Stimulated activated CD8-positive, alpha-beta memory T cell treated with anti-CD3 and anti-CD28 coated beads, Interleukin-4, amount 100 ng/mL, for 48 hours (primary cell): ENCODE measurements at places on chromosomes 7 and 10.

DNA sequence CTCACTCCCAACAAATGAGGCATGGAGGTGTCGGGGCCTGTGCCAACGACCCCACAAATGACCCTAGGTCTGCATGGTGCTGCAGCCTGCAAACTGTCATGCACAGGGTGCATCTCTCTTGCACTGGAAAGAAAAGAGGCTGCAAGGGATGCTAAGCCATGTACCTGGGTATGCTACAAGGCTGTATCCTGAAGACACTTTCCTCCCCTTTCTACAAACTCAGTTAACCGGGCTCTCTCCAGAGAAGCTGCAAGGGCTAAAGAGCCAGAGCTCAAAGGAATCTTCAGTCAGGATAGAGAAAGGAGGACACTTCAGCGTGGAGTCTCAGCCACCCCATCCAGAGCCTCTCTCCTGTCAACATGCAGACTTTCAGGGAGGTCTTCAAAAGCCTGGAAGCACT lies 449.0 kb downstream of the GRID1 start:
- DNase-seq: no peak

DNA sequence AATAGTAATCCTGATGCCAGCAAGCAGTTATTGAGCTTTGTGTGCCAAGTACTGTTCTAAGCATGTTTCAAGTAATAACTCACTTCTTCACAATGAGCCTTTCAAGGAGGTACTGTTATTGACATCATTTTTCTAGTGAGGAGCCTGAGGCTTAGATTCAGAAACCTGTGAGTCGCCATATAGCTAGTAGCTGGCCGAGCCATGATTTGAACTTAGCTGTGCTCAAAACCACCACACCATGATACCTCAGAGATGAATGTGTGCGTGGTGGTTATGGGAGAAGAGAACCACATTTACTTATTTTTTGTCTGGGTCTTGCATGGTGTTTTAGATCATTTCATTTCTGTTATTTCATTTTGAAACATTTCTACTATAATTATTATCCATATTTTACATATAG lies 578.9 kb downstream of the AUTS2 start:
- no peak for DNase-seq

GRCh38 chr7:38934051-38934450 lies 25.1 kb upstream of the VPS41 start:
- DNase-seq: no peak

DNA sequence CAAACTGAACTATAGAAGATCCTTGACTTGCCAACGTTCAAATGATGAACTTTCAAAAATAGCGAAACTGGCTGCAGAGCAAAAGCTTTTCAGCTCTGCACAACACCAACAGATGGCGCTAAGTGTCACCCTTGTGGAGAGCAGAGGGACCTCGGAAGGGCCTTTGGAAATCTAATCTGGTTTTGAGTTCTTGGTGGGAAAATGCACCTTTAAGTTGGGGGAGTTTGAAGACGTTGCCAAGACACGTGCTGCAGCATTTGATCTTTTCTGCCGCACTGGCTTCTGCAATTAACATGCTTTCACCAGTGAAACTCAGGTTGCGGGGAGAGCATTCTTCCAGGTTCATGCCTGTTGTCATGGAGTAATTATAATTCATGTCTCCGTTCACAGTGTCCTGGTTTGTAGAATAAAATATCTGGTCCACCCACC lies 26.3 kb upstream of the WDR11 start:
- DNase-seq: peak; percentile 39

DNA sequence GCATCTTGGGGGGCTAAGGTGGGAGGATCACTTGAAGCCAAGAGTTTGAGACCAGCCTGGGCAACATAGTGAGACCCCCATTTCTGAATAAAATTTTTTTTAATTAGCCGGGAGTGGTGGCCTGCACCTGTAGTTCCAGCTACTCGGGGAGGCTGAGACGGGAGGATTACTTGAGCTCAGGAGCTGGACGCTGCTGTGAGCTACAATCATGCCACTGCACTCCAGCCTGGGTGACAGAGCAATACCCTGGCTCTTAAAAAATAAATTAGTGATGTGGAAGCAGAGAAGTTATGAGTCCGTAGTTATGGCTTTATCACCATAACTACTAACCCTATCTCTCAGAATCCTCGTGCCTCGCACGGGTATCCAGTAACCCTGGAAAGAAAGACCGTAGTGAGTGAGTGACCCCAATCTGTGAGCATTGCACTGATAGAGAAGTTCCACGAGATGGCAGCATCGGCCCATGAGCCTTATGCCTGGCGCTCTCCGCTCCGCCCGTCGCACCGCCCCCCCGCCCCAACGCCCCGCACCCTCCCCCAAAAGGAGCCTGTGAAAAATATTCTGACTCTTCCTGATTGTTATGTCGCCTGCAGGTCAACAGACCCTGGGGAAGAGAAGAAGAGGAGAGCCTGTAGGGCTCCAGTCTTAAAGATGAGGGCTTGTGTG lies 4.9 kb upstream of the SLC29A3 start:
- DNase-seq: peak; percentile 66
